ENCODE measurements at places on chromosomes 13 and 19. TPM values are rescaled to one million over a fixed set of nuclear protein-coding genes. Genes with fewer than 3 reads are reported as not detected.

- DNase-seq: no peak
- H3K4me1 ChIP-seq: no peaks in the 10 kb centered on the region
- H3K27ac ChIP-seq: no peak overlapping the region
- H3K27me3 ChIP-seq: peaks cover 3% of the 10 kb centered on the region
Observed at GRCh38 chr13:107548338-107548737, 667.0 kb downstream of the LIG4 start.

- no peak overlapping the region for H3K4me3 ChIP-seq
- H3K27ac ChIP-seq: no peak overlapping the region
- no peak for DNase-seq
- H3K36me3 ChIP-seq: no peaks in the 10 kb centered on the region
- peaks cover 17% of the 10 kb centered on the region for H3K4me1 ChIP-seq
Observed at GRCh38 chr13:97109256-97109655, 112.9 kb upstream of the MBNL2 start.

DNA sequence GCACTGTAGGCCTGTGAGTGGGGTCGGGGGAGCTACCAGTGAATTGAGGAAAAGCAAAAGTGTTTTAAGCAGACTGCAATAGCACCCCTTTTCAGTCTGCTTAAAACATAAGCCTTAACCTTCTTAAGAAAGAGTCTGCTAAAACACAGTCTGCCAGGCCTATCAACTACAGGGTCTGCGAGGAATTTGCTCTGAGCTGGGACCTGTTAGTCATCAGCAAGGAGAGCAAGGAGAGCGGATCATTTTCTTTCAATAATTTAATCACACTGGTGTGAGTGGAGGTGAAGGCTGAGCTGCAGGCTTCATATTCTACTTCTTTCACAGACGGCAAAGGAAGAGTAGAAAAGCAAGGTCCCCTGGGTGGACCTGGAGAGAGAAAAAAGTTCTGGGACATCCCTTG, 342.7 kb downstream of the ENOX1 start:
- H3K36me3 ChIP-seq: no peaks in the 10 kb centered on the region
- DNase-seq: no peak
- H3K4me3 ChIP-seq: no peak overlapping the region
- no peak overlapping the region for H3K27ac ChIP-seq

- no peaks in the 10 kb centered on the region for H3K27me3 ChIP-seq
- DNase-seq: no peak
- no peaks in the 10 kb centered on the region for H3K4me1 ChIP-seq
Observed at GRCh38 chr13:80727321-80727975, 386.5 kb upstream of the SPRY2 start.

- no peaks in the 10 kb centered on the region for H3K4me1 ChIP-seq
- H3K27me3 ChIP-seq: no peaks in the 10 kb centered on the region
- H3K4me3 ChIP-seq: no peak overlapping the region
- DNase-seq: no peak
Observed at GRCh38 chr13:48333976-48334375, 30.4 kb downstream of the RB1 start.

- no peaks in the 10 kb centered on the region for H3K4me1 ChIP-seq
- H3K36me3 ChIP-seq: peaks cover 22% of the 10 kb centered on the region
- no peak for DNase-seq
Observed at GRCh38 chr19:53555352-53555751, 17.4 kb downstream of the ZNF331 start.

DNA sequence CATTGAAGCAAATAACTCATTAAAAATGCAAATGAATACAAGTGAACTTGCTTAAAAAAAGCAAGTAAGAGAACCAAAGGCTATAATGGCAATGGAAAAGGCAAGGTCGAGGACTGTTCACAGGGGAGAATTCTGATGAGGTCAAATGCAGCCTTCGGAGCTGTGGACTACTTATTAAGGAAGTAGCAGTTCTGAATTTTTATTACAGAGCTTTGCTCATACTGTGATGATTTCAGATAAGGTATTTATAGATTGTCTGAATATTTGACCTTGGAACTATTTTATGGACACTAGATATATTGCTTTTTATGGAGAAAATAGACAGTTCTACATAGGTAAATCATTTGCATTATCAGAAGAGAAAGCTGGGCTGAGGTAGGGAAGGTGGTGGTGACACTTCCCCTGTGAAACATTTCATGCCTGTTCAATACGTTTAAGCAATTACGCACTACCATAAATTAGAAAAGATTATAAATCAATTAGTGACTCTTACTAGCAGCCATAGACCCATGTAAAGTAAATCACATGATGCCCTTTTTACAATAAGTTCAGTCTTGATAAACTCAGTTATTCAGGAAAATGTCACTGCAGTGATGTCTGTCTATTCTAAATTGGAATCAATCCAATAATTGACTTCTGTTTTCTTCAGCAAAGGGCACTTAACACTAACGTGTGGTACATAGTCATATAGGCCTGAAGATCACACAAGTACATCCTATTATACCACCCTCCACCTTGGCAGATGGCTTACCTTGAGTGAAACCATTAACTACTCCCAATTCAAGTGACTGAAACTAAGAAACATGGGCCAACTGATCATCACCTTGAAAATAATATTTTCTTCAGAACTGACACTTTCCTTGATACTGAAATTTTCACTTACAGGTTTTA, 260.0 kb downstream of the KLF12 start:
- H3K36me3 ChIP-seq: no peaks in the 10 kb centered on the region
- H3K4me3 ChIP-seq: no peak overlapping the region
- peaks cover 15% of the 10 kb centered on the region for H3K4me1 ChIP-seq
- no peak for DNase-seq

DNA sequence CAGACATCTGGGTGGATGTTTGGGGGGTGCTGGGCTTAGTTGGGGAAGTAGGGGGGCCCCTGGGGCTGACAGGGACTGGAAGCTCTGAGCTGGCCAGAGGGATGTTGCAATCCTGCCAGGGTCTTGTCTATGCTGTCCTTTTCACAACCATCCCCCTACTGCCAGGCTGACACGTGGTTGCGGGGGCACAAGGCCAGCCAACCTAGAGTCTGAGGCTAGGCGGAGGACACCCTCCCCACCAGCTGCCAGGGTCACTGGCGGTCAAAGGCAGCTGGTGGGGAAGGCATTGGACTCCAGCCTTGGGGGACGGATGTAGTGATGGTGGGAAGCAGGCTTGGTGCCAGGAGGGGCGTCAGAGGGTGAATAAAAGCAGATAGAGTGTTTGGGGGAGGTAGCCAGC, 1.6 kb upstream of the APOC1 start:
- peaks cover 4% of the 10 kb centered on the region for H3K36me3 ChIP-seq
- H3K27me3 ChIP-seq: peaks cover 12% of the 10 kb centered on the region
- peak overlapping the region; percentile 31 for H3K4me3 ChIP-seq
- H3K4me1 ChIP-seq: peaks cover 8% of the 10 kb centered on the region
- no peak for DNase-seq

DNA sequence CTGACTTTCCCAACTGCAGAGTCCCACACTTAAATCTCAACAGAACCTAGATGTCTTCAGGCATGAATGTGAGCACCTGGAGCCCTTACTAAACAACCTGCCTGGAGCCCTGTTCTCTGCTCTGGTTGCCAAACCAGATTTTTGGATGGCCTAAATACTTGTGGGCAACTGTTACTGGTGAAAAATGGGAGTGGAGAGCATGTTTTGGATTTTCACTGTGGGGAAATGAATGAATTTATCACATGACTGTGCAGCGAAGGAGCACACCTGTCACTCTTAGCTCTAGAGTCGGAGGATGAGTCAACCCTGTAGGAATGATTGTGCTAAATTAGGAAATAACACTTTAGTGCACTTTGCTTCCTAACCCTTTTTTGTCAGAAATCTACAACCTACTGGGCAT, 30.3 kb downstream of the SHISA2 start:
- peaks cover 9% of the 10 kb centered on the region for H3K36me3 ChIP-seq
- DNase-seq: no peak
- peak overlapping the region; percentile 44 for H3K27ac ChIP-seq

GRCh38 chr13:114015969-114016295, 42.1 kb upstream of the C13orf46 start:
- no peak overlapping the region for H3K27ac ChIP-seq
- H3K36me3 ChIP-seq: peaks cover 28% of the 10 kb centered on the region
- peaks cover 13% of the 10 kb centered on the region for H3K27me3 ChIP-seq
- H3K4me3 ChIP-seq: no peak overlapping the region

DNA sequence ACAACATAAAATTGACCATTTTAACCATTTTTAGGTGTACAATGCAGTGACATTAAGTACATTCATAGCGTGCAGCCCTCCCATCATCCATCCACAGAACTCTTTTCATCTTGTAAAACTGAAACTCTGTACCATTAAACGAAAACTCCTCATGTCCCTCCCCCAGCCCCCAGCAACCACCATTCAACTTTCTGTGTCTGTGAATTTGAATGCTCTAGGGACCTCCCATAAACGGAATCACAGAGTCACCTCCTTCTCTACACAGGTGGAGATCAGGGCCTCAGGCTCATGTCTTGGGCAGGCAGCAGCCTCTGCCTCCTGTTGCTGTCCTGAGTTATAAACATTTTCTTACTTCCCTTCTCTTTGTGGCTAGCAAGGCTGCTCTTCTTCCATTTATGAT, 7.3 kb upstream of the CCNE1 start:
- no peaks in the 10 kb centered on the region for H3K36me3 ChIP-seq
- H3K4me1 ChIP-seq: no peaks in the 10 kb centered on the region
- no peak overlapping the region for H3K27ac ChIP-seq
- no peaks in the 10 kb centered on the region for H3K27me3 ChIP-seq

DNA sequence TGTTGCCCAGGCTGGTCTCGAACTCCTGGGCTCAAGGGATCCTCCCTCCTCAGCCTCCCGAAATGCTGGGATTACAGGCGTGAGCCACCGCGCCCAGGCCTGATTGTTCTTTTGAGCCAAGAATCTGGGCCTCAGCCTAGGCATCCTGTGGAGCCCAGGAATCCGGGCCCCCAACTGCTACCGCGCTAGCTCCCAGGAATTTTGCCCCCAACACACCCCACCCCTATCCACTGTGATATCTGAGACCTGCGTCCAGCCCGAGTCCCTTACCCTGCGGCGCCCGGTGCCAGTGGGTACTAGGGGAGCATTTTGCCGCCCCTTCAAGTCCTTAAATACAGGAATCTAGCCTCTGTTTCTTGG, 838 bp upstream of the MYADM start:
- peaks cover 46% of the 10 kb centered on the region for H3K27me3 ChIP-seq
- H3K4me3 ChIP-seq: peak overlapping the region; percentile 87
- peaks cover 24% of the 10 kb centered on the region for H3K4me1 ChIP-seq
- H3K27ac ChIP-seq: peak overlapping the region; percentile 99
- H3K36me3 ChIP-seq: peaks cover 19% of the 10 kb centered on the region

GRCh38 chr13:51822106-51822815, 18.3 kb upstream of the DHRS12 start:
- H3K4me3 ChIP-seq: no peak overlapping the region
- no peak overlapping the region for H3K27ac ChIP-seq
- H3K36me3 ChIP-seq: no peaks in the 10 kb centered on the region
- H3K27me3 ChIP-seq: peaks cover 4% of the 10 kb centered on the region

GRCh38 chr13:79703772-79704171, 222.8 kb downstream of the NDFIP2 start:
- no peaks in the 10 kb centered on the region for H3K36me3 ChIP-seq
- H3K27ac ChIP-seq: no peak overlapping the region
- no peak for DNase-seq

DNA sequence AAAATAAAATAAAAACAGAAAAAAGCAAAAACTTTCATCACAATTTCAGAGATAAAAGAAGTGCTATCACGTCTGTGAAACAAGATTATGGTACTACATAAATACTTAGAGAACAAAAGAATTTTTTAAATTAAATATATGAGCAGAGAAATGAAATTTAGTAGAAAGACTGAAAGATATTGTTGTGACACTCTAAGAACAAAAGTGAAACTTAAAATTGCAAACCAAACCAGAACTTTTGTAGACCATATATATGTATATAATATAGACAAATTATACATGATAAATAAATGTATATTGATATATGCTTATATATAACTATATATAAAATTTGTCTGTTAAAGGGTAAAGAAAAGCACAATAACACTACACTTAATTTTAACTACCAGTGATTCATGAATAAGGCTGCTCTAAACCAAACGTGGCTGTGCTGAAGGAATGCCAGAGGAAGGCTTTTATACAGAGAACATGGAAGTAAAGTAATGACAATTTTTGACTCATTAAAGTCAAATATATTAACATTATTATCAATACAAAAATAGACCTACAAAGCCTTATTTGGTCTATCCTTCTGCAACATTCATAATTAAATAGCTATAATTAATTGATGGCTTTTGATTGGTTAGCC, 1516.7 kb upstream of the PCDH20 start:
- H3K36me3 ChIP-seq: no peaks in the 10 kb centered on the region
- no peak overlapping the region for H3K4me3 ChIP-seq
- H3K27ac ChIP-seq: no peak overlapping the region
- DNase-seq: no peak

GRCh38 chr19:21328406-21328805, 804 bp downstream of the ZNF708 start:
- peaks cover 2% of the 10 kb centered on the region for H3K27me3 ChIP-seq
- peaks cover 10% of the 10 kb centered on the region for H3K4me1 ChIP-seq
- peak overlapping the region; percentile 99 for H3K4me3 ChIP-seq
- DNase-seq: no peak
- H3K27ac ChIP-seq: peak overlapping the region; percentile 100
- H3K36me3 ChIP-seq: peaks cover 31% of the 10 kb centered on the region

DNA sequence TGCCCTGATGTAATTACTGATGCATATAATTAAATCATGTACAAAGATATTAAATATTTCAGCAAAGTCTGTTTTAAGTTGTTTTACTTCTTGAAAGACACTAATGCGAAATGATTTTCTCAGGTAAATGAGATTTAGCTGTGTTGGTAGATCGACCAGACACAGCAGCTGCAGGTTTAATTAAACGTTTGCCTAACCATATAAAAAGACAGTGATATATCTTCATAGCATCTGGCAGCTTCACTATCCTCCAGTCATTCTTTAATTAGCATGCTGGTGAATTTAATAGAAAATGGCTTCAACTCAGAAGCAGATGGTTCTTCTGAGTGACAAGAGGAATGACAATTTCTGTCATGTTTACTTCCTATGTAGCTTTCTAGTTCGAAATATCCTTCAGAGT, 69.3 kb downstream of the NHLRC3 start:
- H3K36me3 ChIP-seq: no peaks in the 10 kb centered on the region
- DNase-seq: no peak
- H3K4me1 ChIP-seq: peaks cover 13% of the 10 kb centered on the region
- H3K27me3 ChIP-seq: peaks cover 4% of the 10 kb centered on the region
- H3K27ac ChIP-seq: no peak overlapping the region

The FGF14 gene
- 0.13 TPM for total RNA-seq

The TMEM59L gene
- total RNA-seq: 0.15 TPM

The CEACAM7 gene
- not detected for total RNA-seq

The CEACAM6 gene
- not detected for total RNA-seq

The ATP1A3 gene
- not detected for total RNA-seq

The PODNL1 gene
- total RNA-seq: not detected

The DNAAF3 gene
- 2.2 TPM for total RNA-seq

The DAND5 gene
- 0.69 TPM for total RNA-seq

The CGB7 gene
- not detected for total RNA-seq

The CAMSAP3 gene
- 9.3 TPM for total RNA-seq

The FBXO27 gene
- 4.0 TPM for total RNA-seq

The PDE4C gene
- 0.85 TPM for total RNA-seq

The TLE2 gene
- total RNA-seq: 5.7 TPM

The CCDC194 gene
- total RNA-seq: 2.7 TPM

Data from endothelial cell (in vitro differentiated cells).